ENCODE measurements at places on chromosomes 12 and 14. TPM values are rescaled to one million over a fixed set of nuclear protein-coding genes. Genes with fewer than 3 reads are reported as not detected.

- no peak for DNase-seq
- H3K36me3 ChIP-seq: peaks cover 12% of the 10 kb centered on the region
Measured at GRCh38 chr14:90981636-90982035, 78.8 kb downstream of the RPS6KA5 start.

Gene VPS29
- 131 TPM for total RNA-seq

- DNase-seq: no peak
- H3K4me1 ChIP-seq: peaks cover 28% of the 10 kb centered on the region
- no peaks in the 10 kb centered on the region for H3K27me3 ChIP-seq
- H3K27ac ChIP-seq: no peak overlapping the region
Measured at GRCh38 chr12:42701084-42701483, 111.5 kb upstream of the PRICKLE1 start.

Gene SYNDIG1L
- total RNA-seq: 0.46 TPM

Gene RHOJ
- 24.1 TPM for total RNA-seq

DNA sequence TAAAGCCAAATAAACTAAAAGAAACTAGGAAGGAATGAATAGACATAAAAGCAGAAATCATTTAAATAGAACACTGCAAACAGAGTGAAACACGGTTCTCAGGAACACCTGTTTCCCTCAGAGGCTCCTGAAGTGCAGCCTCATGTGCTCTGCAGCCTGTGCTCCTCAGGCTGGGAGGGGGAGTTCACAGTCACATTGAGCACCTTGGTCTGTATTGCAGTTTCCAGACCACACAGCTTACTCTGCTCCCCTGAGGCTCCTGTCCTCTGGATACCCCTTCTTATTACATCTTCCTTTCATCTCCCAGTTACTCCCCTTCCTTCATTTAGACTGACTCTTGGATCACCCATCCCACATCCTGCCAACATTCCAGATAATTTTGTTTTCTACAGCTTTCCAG lies 49.7 kb upstream of the DCD start:
- no peak overlapping the region for H3K27ac ChIP-seq
- H3K4me1 ChIP-seq: no peaks in the 10 kb centered on the region
- H3K4me3 ChIP-seq: no peak overlapping the region
- no peak for DNase-seq

DNA sequence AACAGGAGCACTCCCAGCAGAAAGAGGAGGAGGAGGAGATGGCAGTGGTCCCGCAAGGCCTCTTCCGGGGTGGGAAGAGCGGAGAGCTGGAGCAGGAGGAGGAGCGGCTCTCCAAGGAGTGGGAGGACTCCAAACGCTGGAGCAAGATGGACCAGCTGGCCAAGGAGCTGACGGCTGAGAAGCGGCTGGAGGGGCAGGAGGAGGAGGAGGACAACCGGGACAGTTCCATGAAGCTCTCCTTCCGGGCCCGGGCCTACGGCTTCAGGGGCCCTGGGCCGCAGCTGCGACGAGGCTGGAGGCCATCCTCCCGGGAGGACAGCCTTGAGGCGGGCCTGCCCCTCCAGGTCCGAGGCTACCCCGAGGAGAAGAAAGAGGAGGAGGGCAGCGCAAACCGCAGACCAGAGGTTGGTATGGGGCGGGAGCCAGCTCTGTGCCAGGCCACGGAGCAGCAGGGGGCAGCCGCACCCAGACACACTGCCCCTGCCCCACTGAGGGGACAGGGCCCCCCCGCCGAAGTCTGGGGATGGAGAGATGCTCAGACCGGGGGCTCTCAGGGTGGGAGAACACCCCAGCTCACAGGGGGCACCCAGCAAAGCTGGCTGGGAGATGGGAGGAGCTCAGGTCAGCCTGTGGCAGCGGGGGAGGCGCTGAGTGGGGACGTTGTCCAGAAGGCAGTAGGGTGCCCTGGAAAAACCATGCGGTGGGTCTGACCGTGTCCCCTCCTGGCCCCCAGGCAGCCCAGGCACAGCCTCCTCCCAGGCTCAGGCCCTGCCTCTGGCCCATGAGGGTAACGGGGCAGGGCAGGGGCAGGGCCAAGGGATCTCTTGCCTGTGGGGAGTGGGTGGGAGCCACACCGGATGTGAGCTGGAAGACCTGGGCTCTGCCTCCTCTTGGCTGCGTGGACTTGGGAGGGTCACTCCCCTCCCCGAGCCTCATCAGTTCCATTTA lies 9.8 kb downstream of the CHGA start:
- H3K27me3 ChIP-seq: no peaks in the 10 kb centered on the region
- no peak overlapping the region for H3K4me3 ChIP-seq
- H3K36me3 ChIP-seq: peaks cover 18% of the 10 kb centered on the region
- no peak overlapping the region for H3K27ac ChIP-seq

Gene RBM23
- total RNA-seq: 791 TPM

Gene CCDC63
- total RNA-seq: not detected

Gene LHX5
- not detected for total RNA-seq

DNA sequence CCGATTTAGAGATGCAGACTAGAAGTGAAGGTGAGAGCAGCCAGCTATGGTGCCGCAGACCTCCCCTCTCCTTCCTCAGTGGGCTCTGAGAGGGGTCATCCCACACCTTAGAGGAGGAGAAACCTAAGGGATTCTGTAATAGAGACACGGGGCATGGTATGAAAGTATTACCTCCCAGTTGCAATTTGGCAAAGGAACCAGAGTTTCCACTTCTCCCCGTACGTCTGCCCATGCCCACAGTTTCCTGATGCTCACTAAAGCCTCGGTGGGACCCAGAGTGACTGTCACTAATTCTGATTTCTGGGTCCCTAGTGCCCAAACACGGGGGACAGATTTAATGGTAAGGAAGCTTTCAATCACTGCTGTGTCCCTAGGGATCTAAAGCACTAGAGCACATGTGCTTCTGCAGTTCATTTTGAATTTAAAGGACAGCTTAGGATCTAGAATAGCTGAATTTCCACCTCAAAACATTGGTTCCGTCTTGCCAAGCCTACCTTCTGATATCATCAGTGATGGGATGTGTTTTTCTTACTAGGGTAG lies 44.1 kb downstream of the DAD1 start:
- no peak overlapping the region for H3K4me3 ChIP-seq
- H3K27me3 ChIP-seq: no peaks in the 10 kb centered on the region
- H3K36me3 ChIP-seq: no peaks in the 10 kb centered on the region
- no peak for DNase-seq

Gene CEBPE
- 9.6 TPM for total RNA-seq

- H3K27ac ChIP-seq: no peak overlapping the region
- H3K36me3 ChIP-seq: no peaks in the 10 kb centered on the region
- peak overlapping the region; percentile 58 for H3K4me3 ChIP-seq
- DNase-seq: no peak
Measured at GRCh38 chr14:61188978-61189808, 91.9 kb downstream of the TMEM30B start.

Measured in spleen (tissue), 13 donors.